ENCODE measurements at places on chromosomes 13 and 19.

DNA sequence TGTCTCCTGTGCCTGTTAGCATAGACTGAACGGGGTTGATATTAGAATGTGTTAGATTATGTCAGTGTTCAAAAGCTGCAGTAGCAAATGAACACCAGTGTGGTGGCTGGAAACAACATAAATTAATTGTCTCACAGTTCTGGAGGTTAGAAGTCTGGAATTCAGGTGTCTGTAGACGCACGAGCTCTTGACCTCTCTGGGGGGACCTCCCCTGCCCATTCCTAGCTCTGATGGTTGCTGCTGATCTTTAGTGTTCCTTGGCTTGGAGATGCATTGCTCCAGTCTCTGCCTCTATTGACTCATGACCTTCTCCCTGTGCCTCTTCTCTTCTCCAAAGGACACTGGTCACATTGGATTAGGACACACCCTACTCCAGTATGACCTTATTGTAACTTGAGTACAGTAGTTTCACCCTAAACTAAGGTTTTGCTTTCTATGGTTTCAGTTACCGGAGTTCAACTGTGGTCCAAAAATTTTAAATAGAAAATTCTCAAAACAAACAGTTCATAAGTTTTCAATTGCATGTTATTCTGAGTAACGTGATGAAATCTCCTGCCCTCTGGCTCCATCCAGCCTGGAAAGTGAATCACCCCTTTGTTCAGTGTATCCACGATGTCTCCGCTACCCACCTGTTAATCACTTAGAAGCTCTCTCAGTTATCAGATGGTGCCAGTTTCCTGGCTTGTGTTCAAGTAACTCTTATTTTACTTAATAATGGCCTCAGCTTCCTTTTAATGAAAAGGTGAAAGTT, 273.2 kb downstream of the MYO16 start:
- DNase-seq: no peak

- no peak for DNase-seq
Measured at GRCh38 chr13:42490676-42491075, 83.3 kb upstream of the TNFSF11 start.

- DNase-seq: no peak
Measured at GRCh38 chr13:109256866-109257760, 529.3 kb downstream of the IRS2 start.

DNA sequence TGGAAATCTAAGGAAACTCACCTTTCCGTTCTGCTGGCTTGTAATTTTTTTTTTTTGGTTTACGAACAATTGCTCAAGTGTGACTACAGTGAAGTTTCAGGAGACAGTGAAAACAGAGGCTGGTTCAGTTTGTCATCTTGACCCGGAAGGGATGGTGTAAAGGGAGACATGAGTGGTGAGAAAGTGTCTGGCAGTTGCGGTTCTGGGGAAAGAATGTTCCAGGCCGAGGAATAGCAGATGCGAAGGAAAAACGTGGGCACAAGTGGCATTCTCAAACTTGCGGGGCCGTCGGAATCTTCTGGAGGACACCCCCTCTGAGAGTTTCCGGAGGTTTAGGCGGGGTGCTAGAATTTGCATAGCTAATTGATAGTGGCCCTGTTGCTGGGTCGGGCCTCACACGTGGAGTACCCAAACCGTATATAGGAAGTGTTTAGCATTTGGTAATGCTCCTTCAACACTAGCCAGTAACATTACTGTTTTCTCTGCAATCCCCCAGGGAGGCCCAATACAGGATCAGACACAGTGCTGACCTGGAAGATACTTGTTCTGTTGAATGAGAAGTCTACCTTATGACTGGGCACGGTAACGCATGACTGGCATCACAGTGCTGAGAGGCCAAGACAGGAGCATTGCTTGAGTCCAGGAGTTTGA, 2.8 kb upstream of the TNFSF9 start:
- DNase-seq: no peak

- DNase-seq: peak; percentile 46
Measured at GRCh38 chr19:50377051-50377461, 799 bp downstream of the NR1H2 start.

DNA sequence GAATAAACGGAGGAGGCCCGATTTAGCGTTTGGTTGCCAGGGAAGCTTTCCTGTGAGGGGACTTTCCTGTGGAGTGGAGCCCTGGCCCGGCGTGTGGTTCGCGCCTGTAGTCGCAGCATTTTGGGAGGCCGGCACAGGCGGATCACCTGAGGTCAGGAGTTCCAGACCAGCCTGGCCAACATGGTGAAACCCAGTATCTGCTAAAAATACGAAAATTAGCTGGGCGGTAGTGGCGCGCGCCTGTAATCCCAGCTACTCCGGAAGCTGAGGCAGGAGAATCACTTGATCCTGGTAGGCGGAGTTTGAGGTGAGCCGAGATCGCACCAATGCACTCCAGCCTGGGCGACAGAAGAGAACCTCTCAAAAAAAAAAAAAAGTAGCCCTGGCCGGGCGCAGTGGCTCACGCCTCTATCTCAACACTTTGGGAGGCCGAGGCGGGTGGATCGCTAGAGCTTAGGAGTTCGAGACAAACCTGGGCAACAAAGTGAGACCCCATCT, 6.9 kb downstream of the KANK3 start:
- DNase-seq: no peak

DNA sequence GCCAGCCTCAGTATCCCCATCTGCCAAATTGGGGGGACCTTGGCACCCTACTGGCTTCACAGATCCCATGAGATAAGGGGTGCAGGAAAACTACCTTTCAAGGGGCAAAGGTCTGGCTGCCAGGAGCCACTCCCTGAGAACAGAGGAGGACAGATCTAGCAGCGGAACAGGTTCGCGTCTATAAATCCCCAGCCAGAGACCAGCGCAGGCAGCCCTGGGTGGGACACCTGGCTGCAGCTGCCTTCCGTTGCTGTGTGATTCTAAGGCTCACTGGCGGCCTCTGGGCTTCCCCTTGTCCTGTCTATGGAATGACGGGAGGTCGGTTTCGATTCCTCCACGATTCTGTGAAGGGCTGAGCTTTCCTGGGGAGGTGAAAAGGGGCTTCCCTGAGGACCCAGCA, 7.3 kb downstream of the RELB start:
- DNase-seq: no peak
